ENCODE measurements at places on chromosomes 7 and 10.

DNA sequence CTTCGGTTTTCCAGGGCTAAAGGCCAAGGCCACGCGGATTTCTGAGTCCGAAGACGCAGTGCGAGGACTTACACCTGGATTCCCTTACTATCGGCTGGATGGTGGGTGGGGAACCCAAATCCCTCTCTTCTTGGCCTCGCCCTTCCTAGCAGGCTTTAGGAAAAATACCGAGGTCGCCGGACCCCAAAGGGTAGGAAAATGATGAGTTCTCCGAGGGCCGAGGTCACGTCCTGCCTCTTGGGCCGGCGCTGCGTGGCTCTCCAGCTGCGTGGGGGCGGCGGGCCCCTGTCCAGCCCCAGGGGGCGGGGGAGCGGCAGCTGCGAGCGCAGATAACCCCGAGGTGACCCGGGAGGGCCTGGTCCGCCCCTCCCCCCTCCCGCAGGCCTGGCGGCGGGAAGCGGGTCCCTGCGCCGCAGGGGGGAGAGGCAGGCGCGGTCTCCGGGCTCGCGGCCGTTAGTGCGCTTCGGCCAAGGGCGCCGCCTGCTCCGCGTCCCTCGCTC is 805 bp upstream of the HMX3 start:
- no peak for DNase-seq

DNA sequence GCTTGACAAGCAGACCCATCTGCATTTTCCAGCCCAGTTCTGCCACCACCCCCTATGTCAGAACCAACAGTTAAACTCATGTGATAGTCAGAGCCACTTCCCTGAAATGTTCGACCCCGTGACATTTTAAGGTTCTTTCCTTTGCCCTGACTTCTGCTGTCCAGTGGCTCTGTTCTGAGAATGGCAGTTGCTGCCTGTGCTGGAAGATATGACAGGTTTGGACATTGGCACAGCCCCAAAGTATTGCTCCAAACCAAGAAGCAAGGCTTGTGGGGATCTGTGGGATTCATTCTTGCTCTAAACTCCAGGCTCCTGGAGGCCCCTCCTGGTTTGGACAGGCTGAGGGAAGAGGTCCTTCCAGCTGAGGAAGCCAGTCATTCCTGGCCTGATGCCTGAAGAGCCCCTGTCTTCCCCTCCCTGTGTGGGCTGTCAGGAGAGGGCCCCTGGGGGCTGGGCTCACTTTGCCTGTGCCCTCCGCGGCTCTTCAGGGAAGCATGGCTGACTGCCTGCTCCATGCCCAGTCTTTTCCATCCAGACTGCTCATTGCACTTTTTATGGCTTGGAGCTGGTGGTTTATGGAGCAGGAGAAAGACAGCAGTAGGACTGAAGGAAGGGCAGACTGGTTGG is 138.0 kb downstream of the CDH23 start:
- no peak for DNase-seq

DNA sequence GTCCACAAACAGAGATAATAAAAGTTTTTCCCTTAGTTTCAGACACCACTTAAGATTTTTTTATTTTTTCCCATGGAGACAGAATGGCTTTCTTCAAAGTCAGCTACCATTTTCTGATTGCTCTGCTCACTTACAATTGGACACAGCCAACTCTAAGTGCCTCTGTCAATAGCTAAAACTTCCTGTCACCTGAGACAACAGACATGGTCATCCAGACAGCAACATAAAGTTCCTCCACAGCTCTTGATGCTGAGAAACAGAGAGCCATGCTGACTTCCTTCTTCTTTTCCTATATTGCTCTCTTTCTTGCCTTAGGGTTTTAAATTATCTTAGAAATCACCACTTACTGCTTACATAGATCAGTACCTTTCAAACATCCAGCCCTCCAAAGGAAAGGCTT is 12.0 kb downstream of the ZNF800 start:
- no peak for DNase-seq

DNA sequence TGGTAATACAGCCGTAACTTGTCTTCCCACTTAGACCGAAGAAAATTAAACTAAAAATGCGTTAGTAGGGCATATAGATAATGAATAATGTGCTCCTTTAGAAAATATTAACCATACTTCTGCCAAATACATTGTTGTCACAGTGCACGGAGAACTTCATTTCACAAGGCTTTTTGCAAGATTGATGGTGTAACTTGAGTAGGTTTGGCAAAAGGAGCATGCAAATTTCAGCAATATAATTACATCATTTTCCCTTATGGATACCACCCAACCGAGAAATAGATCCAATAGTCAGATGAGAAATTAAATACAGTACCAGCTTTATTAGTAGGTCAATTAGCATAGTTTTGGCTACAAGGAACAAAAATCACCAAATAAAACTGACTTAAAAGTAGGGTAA is 792.6 kb upstream of the C7orf33 start:
- no peak for DNase-seq

- DNase-seq = no peak
Measured at GRCh38 chr7:69677054-69677852, 79.0 kb downstream of the AUTS2 start.

GRCh38 chr10:105154736-105155135 is 513.6 kb downstream of the SORCS3 start:
- DNase-seq = no peak

- DNase-seq = no peak
Measured at GRCh38 chr7:41245916-41246315, 457.0 kb downstream of the INHBA start.

GRCh38 chr10:74963549-74963948 is 137.1 kb downstream of the KAT6B start:
- DNase-seq = no peak

GRCh38 chr10:112601214-112602090 is 154.4 kb downstream of the VTI1A start:
- DNase-seq = no peak

DNA sequence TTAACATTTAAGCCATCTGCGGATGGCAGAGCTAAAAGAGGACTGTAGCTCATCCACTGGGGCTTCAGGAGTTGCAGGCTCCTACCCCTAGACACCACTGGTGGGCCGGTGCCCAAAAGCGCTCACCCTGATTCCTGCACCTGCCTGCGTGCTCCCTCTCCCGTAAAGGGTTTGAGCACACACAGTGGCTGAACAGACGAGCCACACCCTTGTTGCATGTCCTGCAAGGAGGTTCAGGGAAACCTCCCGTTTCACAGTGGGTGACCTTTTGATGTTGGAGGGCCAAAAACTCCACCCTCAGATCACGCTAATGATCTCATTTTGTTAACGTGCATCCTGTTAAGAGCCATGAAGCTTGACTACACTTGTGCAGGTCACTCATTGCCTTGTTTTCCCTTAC is 37.9 kb downstream of the SYPL1 start:
- DNase-seq = no peak

GRCh38 chr10:98353170-98353569 is 61.8 kb downstream of the PYROXD2 start:
- no peak for DNase-seq

GRCh38 chr7:92446869-92447344 is 375 bp upstream of the GATAD1 start:
- no peak for DNase-seq

DNA sequence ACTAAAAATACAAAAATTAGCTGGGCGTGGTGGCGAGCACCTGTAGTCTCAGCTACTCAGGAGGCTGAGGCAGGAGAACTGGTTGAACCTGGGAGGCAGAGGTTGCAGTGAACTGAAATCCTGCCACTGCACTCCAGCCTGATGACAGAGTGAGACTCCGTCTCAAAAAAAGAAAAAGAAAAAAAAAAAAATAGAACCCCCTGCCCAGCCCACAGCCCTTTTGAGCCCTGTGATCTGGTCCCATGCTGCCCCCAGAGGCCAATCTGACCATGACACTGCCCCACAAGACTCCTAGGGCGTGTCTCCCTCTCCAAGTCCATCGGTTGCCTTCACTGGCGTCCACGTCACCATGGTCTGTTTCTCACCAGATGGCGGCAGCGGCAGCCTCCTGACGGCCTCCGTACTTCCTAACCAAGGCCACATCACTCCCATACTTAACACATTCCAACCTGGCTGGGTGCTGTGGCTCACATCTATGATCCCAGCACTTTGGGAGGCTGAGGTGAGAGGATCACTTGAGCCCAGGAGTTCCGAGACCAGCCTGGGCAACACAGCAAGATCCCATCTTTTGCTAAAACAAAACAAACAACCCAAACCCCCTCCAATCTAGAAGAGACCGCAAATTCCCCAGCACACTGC is 18.0 kb downstream of the STX1A start:
- DNase-seq = peak; percentile 40

DNA sequence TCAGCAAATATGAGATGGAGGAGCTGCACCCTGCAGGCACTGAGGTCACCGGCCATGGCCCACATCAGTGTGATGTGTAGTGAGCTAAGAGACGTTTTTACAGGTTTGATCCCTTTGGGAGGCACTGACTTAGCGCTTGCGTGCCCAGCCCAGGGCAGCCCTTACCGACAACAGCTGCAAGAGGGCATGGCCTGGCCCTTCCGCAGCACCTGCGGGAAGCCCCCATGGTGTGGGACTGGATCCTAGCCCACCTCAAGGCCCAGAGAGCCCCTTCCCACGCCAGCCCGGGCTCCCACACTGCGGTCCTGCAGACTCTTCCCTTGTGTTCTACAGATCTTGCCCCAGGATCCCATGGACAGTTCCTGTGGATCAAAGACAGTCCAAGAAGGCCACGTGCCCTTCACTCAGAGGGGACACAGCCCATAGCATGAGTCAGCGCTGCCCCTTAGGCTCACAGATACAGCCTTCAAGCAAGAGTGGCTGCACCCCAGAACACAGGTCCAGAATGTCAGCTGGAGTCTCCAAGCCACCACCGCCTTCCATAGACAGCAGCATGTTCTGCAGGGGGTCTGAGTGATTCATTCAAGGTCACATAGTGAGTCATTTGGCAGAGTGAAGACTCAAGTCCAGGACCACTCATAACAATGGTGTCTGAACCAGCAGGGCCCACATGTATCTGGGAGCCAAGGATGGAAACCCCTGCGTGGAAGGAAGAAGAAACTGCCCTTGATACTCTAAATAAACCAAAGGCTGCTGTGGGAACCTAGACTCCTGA is 25.4 kb downstream of the TLL2 start:
- DNase-seq = no peak

- no peak for DNase-seq
Measured at GRCh38 chr10:34254596-34254995, 560.5 kb downstream of the PARD3 start.

DNA sequence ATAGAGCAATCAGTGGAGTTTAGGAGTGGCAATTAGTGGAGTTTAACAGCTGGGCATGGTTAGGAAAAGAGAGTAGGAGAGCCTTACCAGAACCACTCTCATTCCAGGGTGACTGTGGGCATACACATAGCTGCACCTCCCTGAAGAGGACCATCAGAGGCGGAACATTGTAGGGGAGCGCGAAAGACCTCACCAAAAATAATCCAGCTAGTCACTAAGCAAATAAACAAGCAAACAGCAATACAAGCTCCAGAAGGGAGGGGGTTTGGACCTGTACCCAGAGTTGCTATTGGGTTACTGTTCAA is 4.1 kb upstream of the NACAD start:
- DNase-seq = no peak

DNA sequence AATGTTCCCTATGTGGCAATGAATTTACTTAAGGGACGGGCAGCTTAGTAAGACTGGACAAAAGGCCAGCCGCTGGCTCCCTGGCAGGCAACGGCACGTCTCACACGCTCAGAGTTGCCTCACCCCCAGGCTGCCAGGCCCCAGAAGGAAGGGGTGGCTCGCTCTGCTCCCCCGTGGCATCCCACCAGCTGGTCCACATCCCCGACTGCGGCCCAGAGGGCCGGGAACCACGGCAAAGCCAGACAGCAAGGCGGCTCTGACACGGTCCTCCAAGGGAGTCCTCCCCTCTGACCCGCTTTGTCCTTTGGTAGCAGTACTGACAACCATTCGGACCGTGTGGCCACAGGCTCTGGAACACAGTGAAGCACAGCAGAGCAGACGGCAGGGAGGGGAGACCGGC is 34.1 kb downstream of the NUDT1 start:
- no peak for DNase-seq

- DNase-seq = no peak
Measured at GRCh38 chr10:132624847-132625471, 87.4 kb downstream of the INPP5A start.

DNA sequence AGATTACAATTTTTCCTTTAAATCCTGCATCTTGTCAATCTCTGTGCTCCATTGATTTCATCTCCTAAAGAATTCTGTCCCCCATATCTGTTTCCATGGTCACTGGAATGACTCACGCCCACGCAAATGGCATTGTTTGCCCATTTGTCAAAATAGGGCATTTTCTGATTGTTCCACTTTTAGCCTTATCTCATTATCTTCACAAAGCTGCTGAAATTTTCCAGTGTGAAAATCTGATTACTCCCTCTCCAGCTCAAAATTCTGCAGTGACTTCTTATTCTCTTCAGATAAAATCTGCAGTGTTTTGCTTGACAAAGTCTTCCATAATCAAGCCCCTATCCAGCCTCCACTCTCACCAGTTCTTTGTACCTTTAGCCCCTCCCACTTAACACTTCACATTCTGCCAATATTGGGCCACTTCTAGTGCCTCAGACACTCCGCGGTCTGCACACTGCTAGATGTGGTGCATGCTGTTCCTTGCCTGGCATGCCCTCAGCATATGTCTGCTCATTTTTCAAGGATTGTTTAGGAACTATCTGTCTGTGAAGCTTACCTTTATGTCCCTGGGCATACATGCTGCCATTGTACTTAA is 33.9 kb upstream of the CTTNBP2 start:
- DNase-seq = no peak

DNA sequence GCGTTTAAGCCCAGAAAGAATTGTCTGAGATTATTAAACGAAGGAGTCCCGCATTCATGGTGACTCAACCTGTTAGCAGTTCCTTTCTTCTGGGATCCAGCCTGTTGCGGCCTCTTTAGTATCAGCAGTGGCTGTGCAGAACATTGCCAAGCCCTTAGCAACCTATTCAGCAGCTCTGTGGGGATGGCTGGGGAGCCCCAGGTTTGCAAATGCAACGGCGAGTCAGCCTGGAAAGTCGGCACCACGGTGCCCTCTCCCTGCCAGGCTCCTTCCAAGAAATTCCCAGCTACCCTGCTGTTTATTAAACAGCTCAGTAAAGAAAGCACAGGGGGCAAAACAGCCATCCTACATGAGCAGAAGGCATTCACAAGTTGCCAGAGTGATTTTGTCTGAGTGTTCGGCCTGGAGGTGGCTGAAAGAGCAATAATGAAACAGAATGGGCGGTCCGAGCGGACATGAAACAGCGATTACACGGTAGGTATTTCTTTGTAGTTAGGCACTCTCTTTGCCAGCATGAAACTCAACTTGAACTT is 198.3 kb downstream of the BAMBI start:
- no peak for DNase-seq

DNA sequence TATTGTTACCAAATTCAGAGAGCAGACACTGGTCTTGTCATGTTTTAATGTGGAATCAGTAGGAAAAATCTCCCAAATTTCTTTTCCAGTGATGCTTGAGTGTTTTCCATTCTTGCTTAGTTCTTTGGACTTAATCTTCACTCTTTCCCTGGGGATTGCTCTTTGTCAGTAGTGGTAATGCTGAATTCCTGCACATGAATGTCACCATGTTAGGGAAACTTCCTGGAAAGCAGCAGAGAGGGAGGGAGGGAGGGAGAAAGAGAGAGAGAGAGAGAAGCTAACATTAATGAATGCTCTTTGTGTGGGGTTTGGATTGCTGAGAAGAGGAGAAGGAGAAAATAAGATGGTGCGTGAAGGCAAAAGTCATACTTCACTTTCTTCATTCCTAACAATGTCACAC is 295.3 kb upstream of the COBL start:
- no peak for DNase-seq

GRCh38 chr7:159064816-159065510 is 79.7 kb downstream of the VIPR2 start:
- DNase-seq = no peak

GRCh38 chr10:11533328-11533781 is 78.1 kb downstream of the USP6NL start:
- no peak for DNase-seq

GRCh38 chr7:36210291-36210922 is 57.4 kb downstream of the EEPD1 start:
- DNase-seq = no peak

Data from stimulated activated CD4-positive, alpha-beta T cell treated with anti-CD3 and anti-CD28 coated beads, TNF-alpha, amount 100 ng/mL, for 48 hours (primary cell).